BJ (cell line): ENCODE measurements at places on chromosomes 6 and 20. TPM values are rescaled to one million over a fixed set of nuclear protein-coding genes. Genes with fewer than 3 reads are reported as not detected.
A peak's percentile ranks its signal among the peaks of the same experiment; 100 is the strongest.

Gene ARFGEF3
- 0.27 and 0.36 TPM in 2 replicates for polyA plus RNA-seq

Gene IL17F
- not detected in 2 replicates for polyA plus RNA-seq

Gene IMPG1
- polyA plus RNA-seq, result not detected in 2 replicates

Gene NRM
- polyA plus RNA-seq, result 12.6 and 19.7 TPM in 2 replicates

Gene ARHGAP40
- polyA plus RNA-seq, result 0.06 TPM in 1 of 2 replicates, not detected in the other

DNA sequence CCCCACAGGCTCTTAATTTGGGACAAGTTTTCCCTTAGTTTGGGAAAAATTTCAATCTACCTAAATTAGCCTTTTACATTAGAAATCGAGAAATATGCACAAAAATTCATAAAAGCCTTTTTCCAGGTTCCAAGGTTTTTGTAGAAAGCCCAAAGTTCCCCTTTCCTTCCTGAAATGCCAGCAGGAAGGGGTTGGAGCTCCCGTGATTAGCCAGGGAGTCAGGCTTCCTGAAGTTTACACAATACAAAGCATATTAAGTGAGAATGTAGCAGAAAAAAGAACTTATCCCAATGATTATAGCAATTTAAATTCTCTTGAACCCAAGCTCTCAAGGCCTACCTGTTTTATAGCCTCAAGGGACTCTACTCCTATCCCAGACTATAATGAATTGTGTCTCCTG lies 39.1 kb downstream of the SYNJ2 start:
- DNase-seq, result no peak

DNA sequence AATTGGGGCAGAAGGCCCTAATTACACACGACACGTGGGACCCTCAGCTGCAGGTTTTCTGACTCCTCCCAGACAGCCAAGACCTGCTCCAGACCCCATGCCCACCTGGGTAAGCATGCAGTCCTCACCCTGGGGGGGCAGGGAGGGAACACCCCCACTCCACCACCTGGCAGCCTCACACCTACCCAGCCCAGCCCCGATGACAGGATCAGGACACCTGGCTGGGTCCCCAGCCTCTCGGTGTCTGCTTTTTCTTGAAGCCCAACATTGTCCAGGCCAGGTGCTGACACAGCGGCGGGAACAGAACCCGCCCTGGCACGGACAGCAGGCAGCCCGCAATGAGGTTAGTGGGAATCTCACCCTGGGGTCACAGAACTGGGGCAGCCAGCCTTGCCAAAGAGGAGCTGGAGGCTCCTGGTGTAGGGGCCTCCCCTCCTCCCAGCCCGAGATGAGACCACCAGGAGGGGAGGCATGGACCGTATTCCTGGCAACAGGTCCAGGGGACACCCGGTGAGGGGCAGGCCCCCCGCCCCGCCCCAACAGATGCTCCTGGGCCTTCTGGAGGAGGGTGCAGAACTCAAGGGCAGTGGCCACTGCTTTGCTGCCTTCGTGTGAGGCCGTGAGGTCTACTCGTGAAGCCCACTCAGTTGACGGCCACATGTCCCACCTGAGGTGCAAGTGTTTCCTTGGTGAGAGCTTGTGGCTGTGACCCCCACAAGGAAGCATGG lies 103.8 kb downstream of the DLL1 start:
- no peak for DNase-seq

- no peak for DNase-seq
Observed at GRCh38 chr6:134495890-134496248, 178.0 kb upstream of the SGK1 start.

DNA sequence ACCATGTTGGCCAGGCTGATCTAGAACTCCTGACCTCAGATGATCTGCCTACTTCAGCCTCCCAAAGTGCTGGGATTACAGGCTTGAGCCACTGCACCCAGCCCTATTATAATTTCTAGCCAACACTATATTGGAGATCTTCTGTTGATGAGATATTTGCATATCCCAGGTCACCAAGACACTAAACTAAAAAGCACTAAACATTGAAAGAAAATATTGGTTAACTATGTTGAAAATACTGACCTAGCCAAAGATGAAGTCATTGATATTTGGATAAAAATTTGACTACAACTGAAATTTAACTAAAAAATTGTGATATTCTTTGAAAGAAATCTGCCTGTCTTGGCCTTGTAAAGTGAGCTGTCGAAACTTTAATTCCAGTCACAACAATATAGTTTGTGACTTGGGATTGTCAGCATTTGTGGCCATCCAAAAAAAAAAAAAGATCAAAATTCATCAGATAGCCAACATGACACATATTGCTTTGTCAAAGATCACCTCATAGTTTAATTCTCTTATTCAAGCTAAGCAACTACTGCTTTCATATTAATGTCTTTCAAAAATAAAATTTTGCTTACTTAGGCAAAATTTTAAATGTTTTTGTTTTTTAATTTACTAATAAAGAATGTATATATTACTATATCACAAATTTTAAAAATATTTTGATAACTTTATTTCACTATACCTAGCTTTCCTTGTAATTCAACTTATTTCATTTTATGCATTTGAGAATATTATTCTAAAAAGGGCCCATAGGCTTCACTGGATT lies 6.3 kb upstream of the NT5E start:
- DNase-seq, result no peak

DNA sequence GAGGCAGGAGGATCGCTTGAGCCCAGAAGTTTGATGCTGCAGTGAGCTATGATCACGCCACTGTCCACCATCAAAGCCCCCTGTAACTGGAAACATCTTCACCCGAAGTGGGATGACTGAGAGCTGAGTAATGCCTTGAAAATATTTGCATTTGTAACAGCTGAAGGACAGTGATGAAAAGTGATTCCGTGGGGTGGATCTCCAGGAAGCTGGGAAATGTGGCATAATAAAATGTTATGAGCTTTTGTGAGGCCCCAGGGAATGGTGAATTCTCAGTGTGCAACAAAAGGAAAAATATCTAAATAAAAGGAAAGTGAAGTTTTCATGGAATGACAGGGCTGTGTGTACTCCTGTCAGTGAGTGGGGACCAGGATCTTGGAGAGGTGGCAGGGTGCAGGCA lies 92.0 kb downstream of the JAG1 start:
- peak; percentile 59 for DNase-seq

GRCh38 chr20:57008217-57008616 lies 258.2 kb downstream of the BMP7 start:
- peak; percentile 9 for DNase-seq

DNA sequence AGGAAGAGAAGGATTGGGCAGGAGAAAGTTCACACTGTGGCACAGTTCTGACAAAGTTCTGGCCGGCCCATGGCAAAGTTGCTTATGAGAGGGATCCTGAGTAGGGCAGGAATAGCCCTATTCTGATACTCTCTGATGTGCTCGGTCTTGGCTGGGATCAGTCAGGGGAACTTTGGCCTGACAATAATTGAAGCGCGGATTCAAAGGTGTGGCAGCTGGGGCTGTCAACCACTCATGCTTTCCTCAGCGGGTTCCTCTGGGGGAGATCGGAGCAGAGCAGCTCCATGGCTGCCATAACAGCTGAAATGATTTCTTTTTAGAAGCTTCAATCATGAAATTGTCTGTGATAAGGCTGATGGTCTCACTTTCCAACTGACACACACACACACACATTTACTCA lies 714.1 kb downstream of the DHX35 start:
- no peak for DNase-seq

DNA sequence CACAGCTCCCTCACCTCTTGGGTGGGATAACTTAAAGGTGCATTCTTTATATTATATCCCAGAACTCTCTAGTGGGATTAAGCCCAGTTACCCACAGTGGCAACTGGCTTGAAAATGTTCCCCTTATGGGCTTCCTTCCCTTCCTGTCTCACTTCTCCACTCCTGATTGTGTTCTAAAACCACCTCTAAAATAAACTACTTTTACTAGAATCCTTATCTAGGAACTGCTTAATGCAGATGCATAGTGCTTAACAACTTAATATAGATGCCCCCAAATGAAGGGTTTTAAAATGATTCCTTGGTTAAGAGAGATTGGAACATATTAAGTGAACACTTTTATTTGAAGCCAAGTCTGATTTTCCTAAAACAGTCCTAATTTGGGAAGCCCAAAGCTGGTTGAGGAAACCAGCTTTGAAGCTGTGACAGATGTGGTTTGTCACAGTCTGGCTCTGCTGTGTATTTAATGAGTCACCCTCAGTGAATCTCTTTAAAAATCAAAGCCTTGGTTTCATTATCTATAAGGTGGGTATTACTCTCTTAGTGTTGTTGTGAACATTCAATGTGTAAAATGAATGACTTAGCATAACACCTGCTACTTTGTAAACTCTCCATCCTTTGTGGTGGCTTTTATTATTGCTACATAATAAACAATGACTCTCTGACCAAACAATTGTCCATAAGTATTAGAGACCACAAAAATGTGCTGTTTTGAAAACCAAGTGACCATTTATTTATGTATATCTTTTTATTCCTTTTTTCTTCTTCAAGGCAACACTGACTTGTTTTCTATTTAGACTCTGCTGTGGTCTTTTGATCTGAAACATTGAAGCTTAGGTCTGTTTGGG lies 24.4 kb downstream of the PLCB1 start:
- DNase-seq, result no peak

GRCh38 chr6:29702519-29703103 lies 20.6 kb upstream of the HLA-F start:
- DNase-seq, result no peak

DNA sequence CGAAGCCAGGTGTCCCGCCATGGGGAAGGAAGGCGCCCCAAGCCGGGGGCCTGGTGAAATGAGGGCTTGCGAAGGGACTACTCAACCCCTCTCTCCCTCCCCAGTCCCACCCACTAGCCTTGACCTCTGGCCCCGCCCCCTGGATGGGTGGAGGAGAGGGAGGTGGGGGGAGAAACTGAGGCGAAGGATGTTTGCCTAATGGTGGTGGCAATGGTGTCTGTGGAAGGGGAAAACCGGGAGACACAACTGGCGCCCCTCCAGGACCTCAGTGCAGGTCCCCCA lies at the start of gene POU5F1:
Gene POU5F1 (minus strand): TSS at position 83 of the 282 bp plus-strand sequence. CDS start 62 bp downstream, at position 21.
- no peak for DNase-seq

GRCh38 chr20:21342656-21343345 lies 39.7 kb downstream of the XRN2 start:
- DNase-seq, result no peak

DNA sequence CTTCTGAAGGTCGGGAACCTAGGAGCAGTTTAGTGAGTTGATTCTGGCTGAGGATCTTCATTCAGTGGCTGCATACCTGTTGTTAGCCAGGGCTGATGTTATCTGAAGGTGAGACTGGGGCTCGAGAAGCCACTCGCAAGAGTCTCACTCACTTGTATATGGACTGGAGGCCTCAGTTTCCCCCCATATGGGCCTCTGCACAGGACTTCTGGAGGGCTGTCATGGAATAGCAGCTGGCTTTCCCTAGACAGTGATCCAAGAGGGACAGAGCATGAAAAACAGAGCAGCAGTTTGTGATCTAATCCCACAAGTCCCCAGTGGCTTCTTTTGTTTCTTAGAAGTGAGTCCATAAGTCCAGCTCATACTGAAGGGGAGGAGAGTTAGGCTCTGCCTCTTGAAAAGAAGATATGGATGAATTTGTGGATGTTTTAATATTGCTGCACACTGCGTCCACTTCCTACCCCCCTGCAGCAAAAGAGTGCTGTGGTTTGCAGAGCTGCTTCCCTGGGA lies 623.4 kb downstream of the CDH26 start:
- DNase-seq, result no peak

DNA sequence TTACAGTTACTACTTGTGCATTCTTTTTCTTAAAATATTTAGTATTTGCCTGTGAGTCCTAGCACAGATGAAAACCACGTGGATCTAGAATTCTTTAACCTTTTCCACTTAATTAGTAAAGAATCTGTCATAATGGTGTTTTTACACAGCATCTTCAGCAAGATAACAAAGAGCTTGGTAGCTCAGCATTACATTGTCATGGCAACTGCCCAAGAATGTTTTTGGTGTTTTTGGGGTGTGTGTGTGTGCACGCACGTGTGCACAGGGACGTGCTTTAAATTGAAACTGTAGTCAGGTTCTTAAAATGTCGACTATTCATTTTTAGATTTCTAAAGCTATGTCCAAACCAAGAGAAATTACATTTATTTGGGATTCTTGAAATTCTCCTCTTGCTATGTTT lies 108.0 kb downstream of the FIG4 start:
- DNase-seq, result no peak

- DNase-seq, result no peak
Observed at GRCh38 chr6:32602383-32602782, 12.7 kb upstream of the HLA-DRB1 start.

DNA sequence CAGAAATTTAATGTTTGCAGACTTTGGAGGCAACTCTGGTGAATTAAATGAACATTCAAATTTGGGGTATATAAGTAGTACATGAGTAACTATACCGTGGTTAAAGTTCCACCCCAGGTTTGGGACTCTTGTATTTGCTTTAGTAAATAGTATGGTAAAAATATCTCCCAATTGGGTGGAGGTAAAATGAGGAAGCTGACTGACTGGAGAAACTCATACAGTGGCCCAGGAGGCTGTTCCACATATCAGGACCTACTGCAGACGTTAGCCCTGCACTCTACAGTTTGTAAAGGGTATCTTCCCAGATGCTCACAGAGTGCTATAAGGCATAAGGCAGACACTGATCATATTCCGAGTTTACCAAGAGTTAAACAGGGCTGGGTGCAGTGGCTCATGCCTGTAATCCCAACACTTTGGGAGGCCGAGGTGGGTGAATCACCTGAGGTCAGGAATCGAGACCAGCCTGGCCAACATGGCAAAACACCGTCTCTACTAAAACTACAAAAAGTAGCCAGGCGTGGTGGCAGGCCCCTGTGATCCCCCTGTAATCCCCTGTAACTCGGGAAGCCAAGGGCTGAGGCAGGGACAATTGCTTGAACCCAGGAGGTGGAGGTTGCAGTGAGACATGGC lies 53.7 kb downstream of the CPXM1 start:
- DNase-seq, result no peak

- no peak for DNase-seq
Observed at GRCh38 chr6:136408204-136408603, 118.6 kb upstream of the BCLAF1 start.

DNA sequence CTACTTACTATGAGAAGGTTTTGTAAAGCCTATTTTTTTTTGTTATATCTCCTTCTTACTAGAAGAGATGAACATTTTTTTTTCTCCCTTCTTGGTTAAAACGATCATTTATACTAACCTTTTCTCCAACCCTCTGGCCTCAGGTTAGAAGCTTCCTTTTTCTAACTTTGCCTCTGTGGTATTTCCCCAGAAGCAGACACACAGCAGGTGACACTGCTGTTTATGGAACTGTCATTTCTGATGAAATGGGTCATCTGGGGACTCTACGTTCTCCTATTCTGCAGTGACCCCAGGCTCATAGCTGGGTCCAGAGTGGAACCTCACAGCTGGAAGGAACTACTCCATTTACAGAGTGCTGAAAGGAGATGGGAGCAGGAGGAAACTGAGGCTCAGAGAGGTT lies 746.3 kb upstream of the CHD6 start:
- DNase-seq, result no peak
